GM12892 (cell line): ENCODE measurements at places on chromosomes 1 and 21.

GRCh38 chr1:1132956-1133750 lies 17.3 kb upstream of the C1orf159 start:
- DNase-seq = no peak

GRCh38 chr1:113353580-113353979 lies 36.7 kb upstream of the MAGI3 start:
- no peak for DNase-seq

- no peak for DNase-seq
Measured at GRCh38 chr1:72296501-72296900, 14.2 kb upstream of the NEGR1 start.

DNA sequence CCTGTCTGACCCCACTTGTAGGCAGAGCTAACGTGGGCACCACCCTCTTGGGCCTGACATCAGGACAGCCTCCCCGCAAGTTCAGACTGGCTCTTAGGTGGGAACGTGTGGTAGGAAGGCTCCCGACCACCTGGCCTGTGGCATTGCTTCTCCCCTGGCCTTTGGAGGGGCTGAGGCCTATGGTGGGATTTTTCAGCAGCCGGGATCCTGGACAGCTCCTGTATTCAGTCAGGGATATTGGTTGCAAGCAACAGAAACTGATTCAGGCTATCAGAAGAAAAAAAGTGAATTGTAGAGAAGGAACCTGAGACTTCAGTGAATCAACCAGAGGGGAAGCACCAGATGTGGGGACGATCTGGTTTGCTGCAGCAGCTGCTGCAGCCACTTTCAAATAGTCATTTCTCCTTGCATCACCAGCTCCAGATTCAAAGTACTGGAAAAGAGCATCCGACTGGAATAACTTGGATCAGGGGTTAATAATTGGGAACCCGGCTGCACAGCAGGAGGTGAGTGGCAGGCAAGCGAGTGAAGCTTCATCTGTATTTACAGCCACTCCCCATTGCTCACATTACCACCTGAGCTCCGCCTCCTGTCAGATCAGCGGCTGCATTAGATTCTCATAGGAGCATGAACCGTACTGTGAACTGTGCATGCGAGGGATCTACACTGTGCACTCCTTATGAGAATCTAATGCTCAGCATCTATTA lies 5.9 kb downstream of the RNF186 start:
- DNase-seq = no peak

DNA sequence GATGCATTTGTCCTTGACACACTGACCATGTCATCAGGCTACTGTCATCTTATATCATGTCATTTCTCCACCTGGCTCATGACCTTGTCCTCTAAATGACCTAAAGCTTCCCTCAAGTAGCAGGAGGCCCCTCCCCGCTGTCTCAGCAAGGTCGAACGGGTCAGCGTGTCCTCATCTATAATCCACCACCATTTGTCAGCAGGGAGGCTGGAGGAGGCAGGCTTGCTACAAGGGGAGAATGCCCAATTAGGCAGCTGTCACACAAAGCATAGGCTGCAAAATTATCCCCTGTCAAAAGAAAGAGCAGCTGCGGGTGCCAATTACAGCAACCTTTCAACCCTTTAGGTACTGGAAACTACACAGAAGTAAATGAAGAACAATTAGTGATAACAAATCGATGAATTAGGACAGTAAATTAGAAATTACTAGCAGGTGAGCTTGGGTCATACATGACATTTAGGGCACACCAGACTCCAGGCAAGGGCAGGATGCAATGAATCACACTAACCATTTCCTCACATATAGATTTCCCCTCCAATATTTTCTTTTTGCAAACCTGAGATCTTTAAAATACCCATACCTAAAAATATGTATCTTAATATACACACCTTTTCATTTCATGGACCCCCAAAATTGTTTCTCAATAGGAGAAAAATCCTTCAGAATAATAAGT lies 61.2 kb downstream of the NRIP1 start:
- DNase-seq = no peak

DNA sequence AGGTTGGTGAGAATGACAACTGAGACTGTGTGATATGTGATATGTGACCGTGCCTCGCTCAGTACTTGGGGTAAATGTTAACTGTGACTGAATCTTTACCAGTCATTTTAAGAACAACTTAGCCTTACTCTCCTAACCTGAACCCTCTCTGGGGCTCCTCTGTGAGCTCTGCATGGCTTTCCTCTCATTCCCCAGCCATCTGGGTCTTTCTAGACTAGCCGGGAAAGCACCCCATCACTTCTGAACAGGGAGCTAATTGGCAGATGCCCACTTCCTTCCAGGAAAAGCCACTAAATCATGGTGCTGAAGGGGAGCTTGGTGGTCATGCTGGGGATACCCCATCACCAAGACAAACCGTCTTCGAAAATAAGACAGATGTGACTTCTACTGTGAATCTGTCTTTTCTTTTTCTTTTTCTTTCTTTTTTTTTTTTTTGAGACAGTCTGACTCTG lies 16.5 kb upstream of the FOXO6 start:
- no peak for DNase-seq

GRCh38 chr1:61238359-61238665 lies 156.0 kb downstream of the NFIA start:
- DNase-seq = no peak

GRCh38 chr1:228810878-228811711 lies 75.8 kb downstream of the RHOU start:
- no peak for DNase-seq

- DNase-seq = no peak
Measured at GRCh38 chr1:26811708-26812107, 14.8 kb upstream of the ZDHHC18 start.

DNA sequence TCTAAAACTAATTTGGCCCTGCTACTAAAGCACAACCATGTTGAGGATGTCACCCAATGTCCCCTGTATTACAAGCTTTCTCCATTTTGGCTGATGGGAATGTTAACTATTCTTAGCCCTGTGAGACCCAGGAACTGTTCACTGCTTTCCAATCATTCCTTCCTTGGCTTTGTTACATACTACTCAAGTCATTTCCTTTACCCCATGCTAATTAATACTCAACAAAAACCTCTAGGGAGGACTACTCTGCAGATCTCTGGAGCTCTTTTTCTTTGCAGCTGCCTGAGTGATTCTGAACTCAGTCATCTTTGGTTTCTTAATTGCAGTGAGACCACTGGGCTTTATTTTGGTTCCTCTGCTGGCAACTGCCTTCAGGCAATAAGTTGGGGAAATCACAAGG lies 23.3 kb upstream of the RPE65 start:
- no peak for DNase-seq

DNA sequence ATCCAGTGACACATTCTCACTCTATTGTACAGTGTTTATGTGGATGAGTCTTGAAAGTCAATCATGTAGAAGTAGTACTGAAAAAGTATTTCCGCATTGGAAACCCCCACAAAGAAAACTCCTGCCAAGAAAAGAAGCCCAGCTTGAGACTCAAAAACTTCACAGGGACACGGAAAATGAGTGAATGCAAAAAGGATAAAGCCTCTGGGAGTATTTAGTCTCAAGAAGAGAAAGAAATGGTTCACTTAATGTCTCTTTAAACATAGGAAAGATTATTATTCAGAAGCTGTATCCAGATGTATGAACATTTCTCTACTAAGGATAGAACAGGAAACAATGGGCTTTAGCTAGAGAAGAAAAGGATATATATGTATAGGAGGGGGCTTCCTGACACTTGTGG lies 304.5 kb downstream of the BARHL2 start:
- DNase-seq = no peak

DNA sequence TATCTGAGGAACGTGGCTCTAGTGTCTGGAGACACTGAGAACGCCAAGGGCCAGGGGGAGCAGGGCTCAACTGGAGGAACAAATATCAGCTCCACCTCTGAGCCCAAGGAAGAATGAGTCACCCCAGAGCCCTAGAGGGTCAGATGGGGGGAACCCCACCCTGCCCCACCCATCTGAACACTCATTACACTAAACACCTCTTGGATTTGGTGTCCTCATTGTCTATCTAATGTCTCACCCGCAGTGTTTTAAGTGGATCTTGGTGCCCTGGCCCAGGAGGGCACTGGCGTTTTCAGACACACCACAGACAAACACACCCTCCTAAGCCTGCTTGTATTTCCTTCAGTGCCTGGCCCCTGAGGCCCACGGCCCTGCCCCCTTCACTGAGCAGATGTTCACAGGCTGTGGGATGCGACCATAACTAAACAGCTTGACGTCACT lies 2.2 kb upstream of the FALEC start:
- DNase-seq = no peak

DNA sequence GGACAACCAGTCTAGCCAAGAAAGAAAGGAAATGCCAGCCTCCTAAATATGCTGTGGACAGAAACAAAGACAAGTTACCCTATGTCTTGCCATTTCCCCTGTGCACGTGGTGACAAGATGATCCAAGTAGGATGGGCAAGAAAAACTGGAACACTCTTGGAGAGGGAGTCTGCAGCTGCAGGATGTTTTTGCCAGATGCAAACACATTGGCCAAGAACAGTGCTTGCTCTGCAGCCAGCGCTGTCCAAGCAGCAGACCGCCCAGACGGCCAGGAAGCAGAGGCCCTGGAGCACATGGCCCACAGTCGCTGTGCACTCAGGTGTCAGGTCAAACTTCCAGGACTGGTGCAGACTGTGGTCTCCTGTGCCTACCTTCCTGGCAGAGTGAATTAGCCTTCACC lies 189.3 kb downstream of the SLC35F3 start:
- no peak for DNase-seq

DNA sequence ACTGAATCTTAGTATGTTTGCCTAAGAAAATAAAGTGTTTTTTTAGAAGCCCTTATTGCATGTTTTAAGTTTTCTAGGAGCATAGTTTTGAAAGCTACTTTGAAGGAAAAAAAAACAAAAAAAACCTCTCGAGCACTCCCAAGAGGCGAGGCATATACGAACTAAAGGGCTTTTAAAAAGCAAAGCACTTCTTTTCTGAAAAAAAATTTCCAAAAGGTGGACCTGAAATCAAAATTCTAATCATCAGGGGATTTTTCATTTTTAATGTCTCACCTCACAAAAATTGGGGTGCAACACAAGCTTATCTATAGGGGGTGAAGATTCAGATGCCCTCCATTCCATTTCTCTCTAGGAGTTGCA lies 594 bp downstream of the GLMN start:
- DNase-seq = no peak

DNA sequence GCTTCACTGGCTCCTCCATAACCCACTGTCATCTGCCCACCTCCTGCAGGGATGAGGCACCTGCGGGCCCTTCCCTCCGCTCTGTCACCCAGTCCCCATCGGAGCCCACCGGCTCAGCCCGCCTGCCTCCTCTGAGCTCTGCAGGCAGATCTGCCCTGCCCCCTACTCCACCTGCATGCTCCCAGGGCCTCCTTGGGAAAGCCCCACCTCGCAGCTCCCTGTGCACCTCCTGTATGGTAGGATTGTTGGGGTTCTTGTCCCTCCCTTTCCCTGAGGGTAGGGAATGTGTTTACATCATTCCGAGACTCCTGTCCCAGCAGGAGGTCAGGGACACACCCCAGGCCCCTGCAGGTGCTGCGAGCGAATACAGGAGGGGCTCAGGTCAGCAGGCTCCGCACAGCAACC lies 50.5 kb downstream of the SIK1 start:
- DNase-seq = no peak
